ENCODE measurements at places on chromosomes 2 and 18.

- DNase-seq: no peak
These were observed 40.8 kb upstream of the ANKRD62 start for GRCh38 chr18:12052866-12053265.

DNA sequence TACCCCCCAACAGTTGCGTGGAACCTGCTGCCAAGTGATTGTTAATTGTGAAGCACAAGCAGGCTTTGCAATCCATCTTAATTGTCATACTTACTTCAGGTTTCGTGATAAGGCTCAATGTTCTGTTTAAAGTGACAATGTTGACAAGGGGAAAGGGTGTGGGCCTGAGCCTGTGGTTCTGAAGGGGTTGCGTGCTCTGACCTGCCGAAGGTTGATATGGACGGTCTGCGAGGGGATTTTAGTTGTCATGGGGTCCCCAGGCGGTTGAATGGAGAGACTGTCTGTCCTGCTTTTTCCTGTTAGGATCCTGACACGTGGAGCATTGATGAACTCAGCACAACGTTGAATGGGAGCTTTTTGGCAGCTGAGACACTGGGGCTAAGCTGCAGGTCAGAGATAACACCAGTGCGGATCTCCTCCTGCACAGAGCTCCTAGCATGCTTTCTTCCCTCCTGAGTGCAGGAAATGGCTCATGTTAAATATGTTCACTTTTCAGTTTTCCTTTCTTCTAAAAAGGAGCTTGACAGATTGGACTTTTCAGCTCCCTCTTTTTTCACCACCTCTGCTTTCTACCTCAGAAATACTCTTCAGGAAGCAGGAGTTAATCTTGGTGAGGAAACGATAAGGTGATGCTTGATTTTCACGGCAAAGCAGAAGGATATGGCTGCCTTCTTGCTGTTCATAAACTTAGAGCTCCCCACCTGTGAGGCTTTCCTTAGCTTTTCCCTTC, 62.9 kb upstream of the ZEB2 start:
- DNase-seq: no peak

DNA sequence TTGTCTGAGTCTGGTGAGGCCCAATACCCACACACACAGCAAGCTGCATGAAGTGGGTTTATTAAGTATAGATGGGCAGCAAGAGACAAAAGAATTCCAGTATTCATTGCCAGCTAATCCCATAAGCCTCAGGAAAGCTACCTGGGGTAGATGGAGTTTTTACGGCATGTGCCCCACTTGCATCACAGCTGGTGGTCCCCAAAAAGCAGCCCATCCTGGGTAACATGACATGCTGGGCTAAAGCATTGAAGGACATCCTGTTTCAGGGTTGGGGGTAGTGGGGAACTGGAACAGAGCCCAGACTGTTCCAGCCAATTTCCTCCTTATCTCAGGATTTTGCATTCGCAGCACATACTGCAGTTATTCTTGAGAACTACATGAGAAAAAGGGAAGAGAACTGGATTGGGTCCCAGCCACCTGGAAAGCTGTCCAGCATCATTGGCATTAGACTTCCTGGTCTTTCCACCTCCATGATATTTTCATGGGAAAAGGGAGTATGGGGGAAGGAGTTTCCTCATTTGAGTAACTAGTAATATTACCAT, 240.1 kb upstream of the MMADHC start:
- DNase-seq: no peak

DNA sequence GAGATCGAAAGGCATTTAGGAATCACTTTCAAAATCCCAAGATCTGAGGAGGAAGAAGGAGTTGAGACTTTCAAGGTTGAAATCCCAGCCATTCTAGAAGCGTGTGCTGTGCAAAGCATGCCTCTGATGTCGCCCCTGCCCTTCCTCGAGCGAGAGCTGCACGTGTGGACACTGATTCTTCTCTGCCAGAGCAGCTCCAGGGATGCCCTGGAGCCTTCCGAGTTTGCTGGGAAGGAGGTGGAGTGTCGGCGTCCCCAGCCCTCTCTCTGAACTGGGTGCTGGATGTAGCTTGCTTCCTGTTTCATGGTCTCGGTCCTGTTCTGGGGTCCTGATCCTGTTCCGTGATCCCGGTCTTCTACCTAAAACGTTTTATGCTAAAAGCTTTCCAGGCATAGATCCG, 76.1 kb downstream of the TWIST2 start:
- DNase-seq: no peak

- no peak for DNase-seq
These were observed 142.5 kb downstream of the FAM210A start for GRCh38 chr18:13583576-13584550.

GRCh38 chr2:232860593-232861241, 9.3 kb upstream of the SNORC start:
- no peak for DNase-seq

GRCh38 chr2:26757873-26758789, 6.0 kb upstream of the SLC35F6 start:
- DNase-seq: no peak

DNA sequence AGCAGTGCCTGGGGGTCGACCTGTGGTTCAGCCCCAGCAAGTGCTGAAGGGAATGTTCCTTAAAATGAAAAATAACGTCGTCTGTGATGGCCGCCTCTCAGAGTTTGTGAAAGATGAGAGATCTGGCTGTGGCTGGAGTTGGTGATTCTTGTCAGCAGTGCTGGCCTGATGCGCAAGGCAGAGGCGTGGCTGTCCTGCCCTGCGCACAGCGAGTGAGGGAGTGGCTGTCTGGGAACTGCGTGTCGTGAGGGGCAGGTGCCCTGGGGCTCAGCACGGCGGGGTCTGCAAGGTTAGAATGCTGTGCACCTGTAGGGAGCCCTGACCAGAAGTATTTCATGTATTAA, 8.8 kb downstream of the NFATC1 start:
- DNase-seq: no peak

GRCh38 chr2:102103992-102104871, 38.3 kb upstream of the IL1R1 start:
- DNase-seq: no peak

- no peak for DNase-seq
These were observed 220.2 kb downstream of the SRBD1 start for GRCh38 chr2:45390861-45391260.

DNA sequence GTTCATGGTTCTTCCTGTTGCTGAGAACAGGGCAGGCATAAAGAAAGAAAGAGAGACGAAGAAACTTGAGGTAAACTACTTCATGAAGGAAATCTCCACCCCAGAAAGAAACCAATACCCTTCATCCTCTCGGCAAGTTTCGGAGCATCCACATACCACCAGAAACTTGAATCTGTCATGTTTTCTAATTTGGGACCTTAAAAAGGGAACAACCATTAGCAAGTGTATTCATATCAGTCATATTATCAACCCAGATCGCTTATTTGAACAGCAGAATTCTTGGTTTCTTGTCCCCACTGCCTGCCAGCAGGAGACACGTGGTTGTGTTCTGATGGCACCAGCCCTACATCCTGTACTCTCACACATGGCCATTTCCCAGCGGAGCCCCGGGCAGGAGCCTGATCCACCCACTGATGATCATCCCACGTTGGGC, 53.2 kb upstream of the FZD7 start:
- DNase-seq: no peak

DNA sequence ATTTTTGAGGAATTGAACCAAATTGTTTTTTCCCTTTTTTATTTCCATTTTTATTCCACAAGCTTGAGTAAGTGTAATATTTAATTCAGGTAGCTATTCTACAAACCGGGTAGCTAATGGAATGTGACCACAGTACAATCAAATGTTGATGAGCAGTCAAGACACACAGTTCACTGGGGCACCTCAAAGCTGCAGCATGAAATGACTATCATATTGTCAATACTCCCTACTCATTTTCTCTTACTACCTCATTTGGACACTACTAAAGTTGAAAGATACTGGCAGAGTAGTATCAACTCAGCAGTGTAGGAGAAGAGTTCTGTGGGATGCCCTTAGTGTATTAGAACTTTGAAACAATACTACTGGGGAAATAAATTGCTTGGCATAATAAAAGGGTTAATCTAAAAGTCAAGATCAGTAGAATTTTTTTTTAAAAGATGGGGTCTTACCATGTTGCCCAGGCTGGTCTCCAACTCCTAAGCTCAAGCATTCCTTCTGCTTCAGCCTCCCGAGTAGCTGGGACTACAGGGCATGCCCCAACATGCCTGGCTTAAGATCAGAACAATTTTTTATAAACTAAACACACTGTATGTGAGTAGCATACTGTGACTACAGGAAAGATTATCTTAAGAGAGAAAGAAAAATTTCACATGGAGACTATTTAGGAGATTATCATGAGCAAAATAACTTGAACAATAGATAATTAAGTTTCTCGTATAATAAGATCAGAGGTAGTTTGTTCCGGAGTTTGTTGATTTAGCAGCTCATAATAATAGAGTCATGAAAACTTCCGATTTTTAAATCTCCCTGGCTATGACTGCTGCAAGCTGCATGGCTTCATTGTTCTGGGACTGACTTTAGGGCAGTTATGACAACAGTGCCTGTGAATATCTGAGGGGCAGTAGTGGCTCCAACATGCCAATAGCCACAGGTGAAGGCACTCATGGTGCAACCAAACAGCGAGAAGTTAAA, 43.7 kb downstream of the MYO3B start:
- DNase-seq: no peak

DNA sequence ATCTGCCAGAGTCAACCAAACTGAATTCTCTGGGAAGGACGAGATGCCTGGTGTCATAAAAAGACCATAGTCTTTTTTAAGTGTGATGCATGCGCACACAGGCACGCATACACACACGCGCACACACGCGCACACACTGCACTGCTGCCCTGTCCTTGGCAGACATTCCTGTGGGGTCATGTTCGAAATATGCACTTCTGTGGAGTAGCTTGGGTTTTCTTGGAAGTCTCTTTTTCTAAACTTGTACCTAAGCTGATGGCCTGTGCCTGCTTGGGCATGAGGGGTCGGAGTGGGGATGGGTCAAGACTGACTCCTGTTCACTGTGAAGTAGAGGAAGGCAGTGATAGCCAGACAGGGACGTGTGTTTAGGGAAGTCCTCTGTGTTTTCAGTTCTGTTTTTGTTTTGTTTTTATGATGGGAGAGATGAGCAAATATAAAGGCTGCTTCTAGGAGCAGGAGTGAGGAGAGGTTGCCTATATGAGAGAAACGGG, 4.0 kb upstream of the RMC1 start:
- no peak for DNase-seq

- DNase-seq: no peak
These were observed 1557.5 kb upstream of the ACVR2A start for GRCh38 chr2:146287281-146287680.

DNA sequence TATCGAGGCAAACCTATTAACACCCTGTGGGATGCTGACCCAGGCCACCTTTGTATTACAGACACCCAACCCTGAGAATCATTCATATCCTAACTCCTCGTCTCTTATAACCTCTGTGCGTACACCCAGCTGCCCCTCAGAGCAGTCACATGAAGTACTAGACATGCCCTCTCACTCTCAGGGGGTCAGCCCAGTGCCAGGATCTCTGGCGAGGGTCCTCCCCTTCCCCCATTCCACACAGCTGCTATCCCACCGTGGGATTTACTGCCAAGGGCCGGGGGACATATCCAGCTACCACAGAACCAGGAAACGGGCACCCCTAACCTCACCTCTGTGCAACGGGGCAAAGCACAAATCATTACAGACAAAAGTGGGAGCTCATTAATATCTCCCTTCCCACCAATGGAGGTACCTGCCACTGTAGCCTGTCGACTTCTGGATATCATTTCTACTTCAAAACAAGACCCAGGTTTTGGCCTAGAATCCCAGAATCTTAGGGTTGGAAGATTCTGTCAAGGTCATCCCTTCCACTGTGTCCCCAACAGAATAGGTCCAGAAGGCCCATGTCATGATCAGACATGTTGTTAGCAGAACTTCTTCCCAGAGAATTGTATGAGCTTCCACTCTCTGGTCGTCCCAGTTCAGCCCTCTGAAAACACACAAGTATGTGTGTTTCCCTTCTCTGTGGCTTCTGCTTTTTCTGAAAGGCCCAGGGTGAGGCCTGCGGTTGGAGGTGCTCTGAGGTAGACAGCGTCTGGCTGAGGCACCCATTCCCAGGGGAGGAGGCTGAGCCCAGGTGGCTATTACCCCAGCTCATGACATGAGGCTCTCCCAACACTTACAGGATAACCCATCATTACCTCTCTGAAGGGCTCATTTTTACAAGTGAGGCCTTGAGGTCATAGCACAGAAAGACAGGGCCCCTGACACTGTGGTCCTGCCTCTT, 1.7 kb downstream of the TMBIM1 start:
- no peak for DNase-seq

DNA sequence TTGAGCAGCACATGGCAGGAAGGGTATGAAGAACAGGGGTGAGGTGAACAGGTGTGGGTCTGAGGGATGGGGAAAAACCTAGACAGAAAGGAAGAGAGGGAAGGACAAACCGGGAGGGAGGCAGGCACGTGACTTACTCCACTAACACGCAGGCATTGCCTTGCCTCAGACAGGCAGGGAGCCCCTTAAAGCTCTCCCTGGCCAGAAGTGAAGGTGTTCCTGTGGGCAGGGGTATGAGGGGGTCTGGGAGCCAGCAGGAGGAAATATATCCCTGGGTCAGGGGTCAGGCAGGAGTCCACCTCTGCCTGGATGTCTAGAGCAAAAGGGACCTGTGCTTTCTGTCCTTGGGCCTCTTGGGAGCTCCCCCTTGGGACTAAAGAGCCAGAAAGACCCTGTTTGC, 135.3 kb upstream of the EPAS1 start:
- no peak for DNase-seq

- DNase-seq: no peak
These were observed 228.7 kb downstream of the PIK3C3 start for GRCh38 chr18:42183746-42184145.

GRCh38 chr2:10279472-10279870, 23.2 kb upstream of the HPCAL1 start:
- no peak for DNase-seq

Measured in stimulated activated CD4-positive, alpha-beta T cell treated with anti-CD3 and anti-CD28 coated beads, Interleukin-15, amount 100 ng/mL, for 1 hour (primary cell).